ENCODE measurements at places on chromosomes 16 and 17.

GRCh38 chr17:43014020-43014648 is 7.5 kb downstream of the IFI35 start:
- DNase-seq = no peak

DNA sequence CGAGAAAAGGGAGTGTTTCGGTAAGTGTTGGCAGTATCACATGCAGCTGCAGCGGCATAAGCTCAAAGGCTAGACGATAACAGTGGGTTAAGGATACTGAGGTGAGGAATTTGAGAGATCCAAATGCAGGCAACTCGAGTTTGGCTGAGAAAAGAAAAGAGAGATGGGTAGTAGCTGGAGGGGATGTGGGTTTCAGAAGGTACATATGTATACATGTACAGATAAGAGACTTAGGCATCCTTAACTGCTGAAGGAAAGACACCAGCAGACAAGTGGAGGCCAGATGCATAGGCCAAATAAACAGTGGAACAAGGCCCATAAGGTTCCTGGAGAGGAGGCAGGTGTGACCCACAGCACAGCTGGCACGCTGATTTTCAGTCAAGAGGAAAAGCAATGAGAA is 86.6 kb upstream of the NETO2 start:
- DNase-seq = no peak

DNA sequence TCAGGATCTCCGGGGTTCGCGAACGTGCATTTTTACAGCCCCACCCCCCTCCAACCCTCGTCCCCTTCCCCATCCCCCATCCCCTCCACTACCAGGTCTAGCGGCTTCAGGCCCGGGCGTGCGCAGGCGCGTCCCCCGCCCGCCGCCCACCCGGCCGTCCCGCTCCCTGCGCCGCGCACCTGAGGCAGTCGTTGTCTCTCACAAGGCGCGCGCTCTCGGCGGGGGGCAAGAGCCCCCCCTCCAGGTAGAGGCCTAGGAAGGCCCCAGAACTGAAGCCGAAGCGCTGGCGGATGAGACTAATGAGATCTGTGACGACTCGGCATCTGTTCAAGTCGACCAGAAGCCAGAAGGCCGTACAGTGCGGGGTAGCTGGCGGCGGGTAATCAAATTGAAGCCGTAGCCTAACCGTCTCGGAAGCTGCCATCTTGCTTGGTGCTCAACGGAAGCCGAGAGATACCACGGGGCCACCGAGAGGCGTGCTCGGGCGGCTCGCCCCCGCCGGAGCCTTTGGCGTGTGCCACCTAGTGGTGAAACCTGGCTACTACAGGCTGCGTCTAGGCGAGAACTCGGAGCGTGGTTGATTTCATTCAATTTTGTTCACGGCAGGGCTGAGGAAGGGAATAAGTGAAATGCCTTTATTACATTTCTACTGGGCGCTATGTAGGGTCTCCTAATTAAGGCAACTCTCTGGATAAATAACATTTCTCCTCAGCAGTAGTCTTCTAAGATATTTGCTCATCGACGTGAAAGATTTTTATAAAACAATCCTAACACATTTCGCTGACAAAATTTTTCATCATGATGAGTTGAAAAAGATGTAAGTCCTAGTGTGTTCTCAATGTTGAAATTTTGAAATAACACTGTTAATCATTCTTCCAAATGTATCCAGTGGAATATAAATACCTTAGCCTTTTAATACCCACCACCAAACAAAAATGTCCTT is at the start of gene COIL:
TSS of gene COIL (minus strand) at position 455 of the 943 bp plus-strand sequence. CDS start at position 424, 31 bp downstream.
- DNase-seq = peak; percentile 87

DNA sequence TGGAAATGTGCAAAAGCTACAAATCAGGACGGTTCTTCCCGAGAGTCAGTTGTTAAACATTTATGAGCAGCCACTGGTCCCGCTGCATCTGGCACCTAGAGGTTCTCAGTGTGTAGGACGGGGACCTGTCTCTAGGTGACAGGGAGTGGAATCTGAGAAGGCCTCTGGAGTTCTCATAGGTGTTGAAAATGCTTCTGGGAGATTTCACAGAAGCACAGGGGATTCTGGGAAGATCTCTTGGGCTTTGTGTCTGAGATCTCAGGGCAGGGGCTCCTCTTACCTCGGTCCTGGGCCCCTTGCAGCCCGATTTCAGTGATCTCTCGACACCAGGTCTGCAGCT is 8.9 kb downstream of the ALOX15 start:
- no peak for DNase-seq

- DNase-seq = no peak
Observed at GRCh38 chr17:10799407-10799806, 4.5 kb downstream of the TMEM238L start.

DNA sequence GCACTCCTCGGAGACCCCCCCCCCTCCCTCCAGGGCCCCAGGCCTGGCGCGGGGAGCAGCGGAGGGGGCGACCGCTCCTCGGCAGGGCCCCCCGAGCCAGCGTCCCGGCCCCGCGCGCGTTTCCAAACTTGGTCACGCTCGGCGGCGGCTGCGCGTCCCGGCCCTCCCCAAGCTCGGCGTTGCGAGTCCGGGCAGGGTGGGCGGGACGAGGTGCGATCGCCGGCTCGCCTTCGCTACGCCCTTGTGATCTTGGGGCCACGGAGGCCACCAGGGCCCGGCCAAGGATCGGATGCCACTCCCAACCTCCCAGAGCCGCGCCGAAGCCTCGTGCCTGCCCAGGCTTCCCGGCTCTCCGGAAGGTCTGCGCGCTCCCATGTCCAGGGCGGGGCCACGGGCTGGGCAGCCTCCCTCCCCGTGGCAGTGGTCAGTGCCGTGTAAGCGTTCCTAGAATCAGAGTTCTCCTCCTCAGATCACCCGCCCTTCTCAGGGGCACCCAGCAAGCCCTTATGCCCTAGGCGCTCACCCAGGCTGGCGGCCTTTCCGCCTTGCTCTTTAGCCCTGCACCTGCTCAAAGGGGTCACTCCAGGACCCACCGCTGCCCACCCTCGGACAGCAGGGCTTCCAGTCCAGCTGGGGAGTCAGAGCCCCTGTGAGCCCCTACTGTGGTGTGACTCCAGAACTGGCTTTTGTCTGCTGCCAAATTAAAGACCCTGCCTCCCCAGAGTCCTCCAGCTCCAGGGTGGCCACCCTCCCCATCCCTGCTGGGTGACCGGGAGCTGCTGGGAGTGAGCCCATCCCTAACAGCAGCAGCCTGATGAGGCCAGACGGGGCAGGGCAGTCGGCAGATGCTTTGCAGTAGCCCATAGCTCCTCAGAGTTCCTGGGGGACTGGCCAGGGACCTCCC is 12.2 kb upstream of the MRPS23 start:
- no peak for DNase-seq

DNA sequence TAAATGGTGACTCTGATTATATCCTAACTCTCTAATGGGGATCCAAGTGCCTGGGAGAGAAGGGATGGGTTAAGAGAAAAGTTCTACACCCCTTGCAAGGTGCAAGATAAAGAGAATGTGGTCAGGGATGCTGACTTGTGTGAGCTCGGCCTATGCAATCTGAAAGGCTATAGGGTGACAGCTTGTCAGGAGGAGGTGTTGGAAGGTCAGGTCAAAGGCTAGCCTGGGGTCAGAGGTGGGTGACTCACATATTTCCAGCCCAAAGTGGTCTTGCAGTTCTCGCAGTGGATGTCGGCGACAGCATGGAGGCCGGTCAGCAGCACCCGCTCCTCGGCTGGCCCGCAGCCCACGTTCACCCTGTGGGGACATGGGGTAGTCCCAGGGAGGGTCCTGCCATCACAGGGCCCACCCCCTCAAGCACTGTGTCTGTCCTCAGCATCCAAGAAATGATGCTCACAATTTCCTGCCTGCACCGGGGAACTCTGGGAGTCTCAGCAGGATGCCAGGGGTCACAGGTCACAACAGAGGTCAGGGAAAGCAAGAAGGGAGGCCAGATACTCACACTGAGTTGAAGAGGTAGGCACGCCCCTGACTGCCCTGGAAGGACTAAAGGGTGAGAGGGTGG is 1.4 kb downstream of the YPEL3 start:
- no peak for DNase-seq

GRCh38 chr17:13387236-13387635 is 214.5 kb downstream of the HS3ST3A1 start:
- no peak for DNase-seq

GRCh38 chr16:85568519-85568918 is 44.6 kb upstream of the GSE1 start:
- no peak for DNase-seq

DNA sequence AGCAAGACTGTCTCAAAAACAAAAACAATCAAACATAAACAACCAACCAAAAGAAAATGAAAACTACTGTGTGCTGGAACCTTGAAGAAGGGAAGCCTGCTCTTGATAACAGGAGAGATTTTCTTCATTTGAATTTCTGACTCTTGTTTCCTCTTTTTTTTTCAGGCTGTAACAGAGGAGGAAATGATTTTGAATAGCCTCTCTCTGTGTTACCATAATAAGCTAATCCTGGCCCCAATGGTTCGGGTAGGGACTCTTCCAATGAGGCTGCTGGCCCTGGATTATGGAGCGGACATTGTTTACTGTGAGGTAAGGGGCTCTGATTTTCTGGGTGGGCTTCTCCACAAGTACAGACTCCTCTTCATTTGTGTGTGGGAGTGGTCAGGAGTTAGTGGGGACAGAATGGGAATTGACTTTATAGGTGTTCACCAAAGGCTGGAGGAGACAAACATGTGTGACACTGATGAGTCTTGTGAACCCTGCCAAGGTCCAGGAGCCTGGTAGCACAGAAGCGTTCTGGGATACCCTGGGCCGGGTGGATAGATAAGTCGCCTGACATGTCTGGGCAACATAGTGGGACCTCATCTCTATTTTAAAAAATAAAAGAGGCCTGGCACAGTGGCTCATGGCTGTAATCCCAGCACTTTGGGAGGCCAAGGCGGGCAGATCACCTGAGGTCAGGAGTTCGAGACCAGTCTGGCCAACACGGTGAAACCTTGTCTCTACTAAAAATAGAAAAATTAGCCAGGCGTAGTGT is 14.9 kb downstream of the DUS2 start:
- no peak for DNase-seq

- no peak for DNase-seq
Observed at GRCh38 chr17:63439687-63440086, 6.4 kb downstream of the CYB561 start.

- DNase-seq = no peak
Observed at GRCh38 chr16:49012961-49013726, 268.5 kb downstream of the CBLN1 start.

DNA sequence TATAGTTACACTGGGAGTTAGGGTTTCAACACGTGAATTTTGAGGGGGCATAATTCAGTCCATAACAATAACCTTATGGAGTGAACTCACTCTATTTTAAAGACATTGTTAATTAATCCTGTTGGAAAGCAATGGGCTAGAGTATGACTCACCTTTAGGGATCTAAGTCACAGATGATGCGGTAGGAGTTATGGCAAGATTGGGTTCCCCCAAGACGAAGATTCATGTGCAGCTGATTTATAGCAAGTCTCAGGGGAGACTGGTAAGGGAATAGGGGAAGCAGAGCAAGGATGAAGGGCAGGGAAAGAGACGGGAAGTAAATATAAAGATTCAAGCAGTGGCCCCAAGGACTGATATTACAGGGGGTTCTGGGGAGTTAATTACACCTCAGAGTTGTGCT is 159.6 kb upstream of the DNAH9 start:
- no peak for DNase-seq

GRCh38 chr17:38940404-38940803 is 15.0 kb downstream of the LASP1NB start:
- DNase-seq = no peak

DNA sequence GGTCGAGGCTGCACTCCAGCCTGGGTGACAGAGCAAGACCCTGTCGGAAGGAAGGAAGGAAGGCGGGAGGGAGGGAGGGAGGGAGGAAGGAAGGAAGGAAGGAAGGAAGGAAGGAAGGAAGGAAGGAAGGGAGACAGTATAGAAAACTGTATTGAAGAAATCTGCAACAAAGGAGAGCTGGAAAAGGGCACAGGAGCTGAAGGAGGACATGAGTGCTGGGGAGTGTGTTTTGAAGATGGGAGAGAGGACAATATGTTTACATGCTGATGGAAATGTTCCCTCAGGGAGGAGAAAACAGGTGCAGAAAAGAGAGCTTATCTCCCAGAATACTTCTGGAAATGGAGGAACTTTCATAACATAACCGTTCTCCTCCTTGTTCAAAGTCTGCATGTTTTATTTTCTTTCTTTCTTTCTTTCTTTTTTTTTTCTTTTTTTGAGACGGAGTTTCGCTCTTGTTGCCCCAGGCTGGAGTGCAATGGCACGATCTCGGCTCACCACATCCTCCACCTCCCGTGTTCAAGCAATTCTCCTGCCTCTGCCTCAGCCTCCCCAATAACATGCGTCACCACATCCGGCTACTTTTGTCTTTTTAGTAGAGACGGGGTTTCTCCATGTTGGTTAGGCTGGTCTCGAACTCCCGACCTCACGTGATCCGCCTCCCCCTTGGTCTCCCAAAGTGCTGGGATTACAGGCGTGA is 2.7 kb upstream of the HAP1 start:
- DNase-seq = no peak

All from GDM1 (cell line).